ENCODE measurements at places on chromosomes 4 and X. TPM values are rescaled to one million over a fixed set of nuclear protein-coding genes. Genes with fewer than 3 reads are reported as not detected.

TRPC5OS gene
- not detected for total RNA-seq

DNA sequence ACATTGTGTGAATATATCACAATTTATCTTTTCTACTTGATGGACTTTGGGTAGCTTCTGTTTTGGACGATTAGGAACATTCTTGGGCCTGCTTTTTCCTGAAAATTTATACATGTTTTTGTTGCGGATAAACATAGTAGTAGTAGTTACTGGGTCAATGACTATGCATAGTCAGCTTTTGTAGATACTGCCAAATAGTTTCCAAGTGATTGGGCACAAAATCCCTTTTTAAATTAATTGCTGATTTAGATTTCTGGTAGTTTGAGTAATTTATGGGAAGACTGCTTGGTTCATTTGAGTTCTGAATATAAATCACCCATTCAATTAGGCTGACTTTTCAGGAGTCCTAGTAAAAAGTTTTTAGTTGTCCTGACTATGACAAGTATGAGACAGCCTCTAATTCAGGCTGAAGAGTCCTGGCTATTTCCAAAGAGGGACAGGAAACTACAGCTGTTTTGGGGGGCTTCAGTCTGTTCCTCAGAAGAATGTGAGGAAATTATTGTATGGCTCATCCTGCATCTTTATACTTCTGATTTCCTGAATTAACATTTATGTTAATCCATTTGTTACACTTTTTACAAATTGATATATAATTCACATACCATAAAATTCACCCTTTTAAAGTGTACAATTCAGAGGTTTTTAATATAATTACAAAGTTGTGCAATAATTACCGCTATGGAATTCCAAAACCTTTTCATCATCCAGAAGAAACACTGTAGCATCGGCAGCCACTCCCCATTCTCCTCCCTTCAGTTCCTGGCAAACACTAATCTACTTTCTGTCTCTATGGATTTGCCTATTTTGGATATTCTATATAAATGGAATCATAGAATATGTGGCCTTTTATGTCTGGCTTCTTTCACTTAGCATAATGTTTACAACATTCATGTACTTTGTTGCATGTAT, 14.2 kb downstream of the LRP2BP start:
- no peak for DNase-seq

GRCh38 chr4:70737006-70737405, 15.2 kb downstream of the RUFY3 start:
- no peak for DNase-seq

DNA sequence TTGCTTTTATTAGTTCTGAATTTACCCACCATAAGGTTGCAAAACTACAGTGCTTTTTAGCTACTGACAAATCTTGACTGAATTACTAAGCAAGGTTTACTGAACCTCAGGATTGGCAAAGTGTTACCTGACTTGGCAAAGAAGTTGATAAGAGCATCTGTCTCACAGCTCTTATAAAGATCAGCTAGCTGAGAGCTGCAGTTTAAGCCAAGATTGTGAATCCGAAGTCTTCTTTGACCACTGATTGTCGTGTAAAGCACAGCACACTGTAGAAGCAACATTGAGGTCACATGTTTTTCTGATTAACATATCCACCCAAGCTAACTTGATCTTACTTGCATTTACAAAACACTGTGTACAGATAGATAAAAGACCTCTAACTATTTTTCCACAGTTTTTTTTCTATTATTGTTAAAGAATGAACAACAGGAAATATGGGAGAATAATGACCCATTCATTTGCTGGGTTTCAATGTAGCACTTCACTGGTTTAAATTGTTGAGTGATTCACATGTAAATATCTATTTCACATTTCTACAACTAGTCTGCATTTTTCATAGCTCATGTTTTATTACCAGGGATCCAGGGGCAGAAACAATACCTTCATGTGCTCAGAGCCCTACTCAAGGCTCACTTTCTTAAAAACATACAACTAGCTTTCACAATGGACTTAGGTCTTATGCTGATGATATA, 54.0 kb downstream of the METTL14 start:
- no peak for DNase-seq

- no peak for DNase-seq
Observed at GRCh38 chrX:128616933-128617332, 564.7 kb upstream of the ACTRT1 start.

Data from kidney epithelial cell (primary cell).